Fibroblast of the aortic adventitia (primary cell): ENCODE measurements at places on chromosomes 12 and 14. TPM values are rescaled to one million over a fixed set of nuclear protein-coding genes. Genes with fewer than 3 reads are reported as not detected.

RNU7-1 gene
- not detected in 2 replicates for total RNA-seq

NTS gene
- total RNA-seq: 0.09 TPM in 1 of 2 replicates, not detected in the other

ACOT6 gene
- total RNA-seq: not detected in 2 replicates

SOAT2 gene
- total RNA-seq: 0.09 TPM in 1 of 2 replicates, not detected in the other

KRT6B gene
- total RNA-seq: not detected in 2 replicates

SMOC1 gene
- total RNA-seq: 0.25 and 1.1 TPM in 2 replicates

STXBP6 gene
- total RNA-seq: 0.27 and 2.7 TPM in 2 replicates

PNP gene
- 14.7 and 39.2 TPM in 2 replicates for total RNA-seq

DLK1 gene
- total RNA-seq: 0.09 TPM in 1 of 2 replicates, not detected in the other

KCNK10 gene
- not detected in 2 replicates for total RNA-seq

BLOC1S1 gene
- 64.1 and 70.2 TPM in 2 replicates for total RNA-seq

IL31 gene
- not detected in 2 replicates for total RNA-seq

IAPP gene
- total RNA-seq: not detected in 2 replicates

ACVR1B gene
- total RNA-seq: 12.6 and 17.1 TPM in 2 replicates

EVL gene
- total RNA-seq: 14.4 and 19.5 TPM in 2 replicates

RTL1 gene
- not detected in 2 replicates for total RNA-seq

DTD2 gene
- total RNA-seq: 20.6 and 44.6 TPM in 2 replicates

GCH1 gene
- 1.9 and 2.3 TPM in 2 replicates for total RNA-seq

RBM25 gene
- 54.5 and 92.4 TPM in 2 replicates for total RNA-seq

TROAP gene
- total RNA-seq: 4.0 and 11.3 TPM in 2 replicates

BEGAIN gene
- 0.18 and 0.33 TPM in 2 replicates for total RNA-seq
